NK-92 treated with Interleukin-12 subunit alpha and Interleukin-12 subunit beta, amount 100 ng/mL, for 24 hours (cell line): ENCODE measurements at places on chromosomes 1 and 21.
A peak's percentile ranks its signal among the peaks of the same experiment; 100 is the strongest.

DNA sequence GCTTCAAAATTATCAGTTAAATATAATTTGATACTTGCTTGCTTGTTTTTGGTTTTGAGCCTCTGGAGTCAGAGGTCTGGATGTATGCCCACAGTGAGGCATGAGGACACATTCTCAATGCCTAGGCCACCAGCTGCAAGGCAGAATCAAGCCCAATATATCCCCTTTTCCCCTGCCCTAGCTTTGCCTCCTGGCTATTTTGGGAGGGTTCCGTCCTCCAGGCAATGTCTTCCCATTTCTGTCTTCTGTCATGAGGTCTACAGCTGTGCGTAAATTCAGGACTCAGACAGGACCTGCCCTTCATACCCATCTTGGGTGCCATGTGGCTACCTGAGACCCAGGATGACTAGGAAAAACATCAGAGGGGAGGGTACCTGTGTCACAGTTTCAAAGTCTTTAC lies 19.2 kb downstream of the NRDC start:
- no peak for DNase-seq

DNA sequence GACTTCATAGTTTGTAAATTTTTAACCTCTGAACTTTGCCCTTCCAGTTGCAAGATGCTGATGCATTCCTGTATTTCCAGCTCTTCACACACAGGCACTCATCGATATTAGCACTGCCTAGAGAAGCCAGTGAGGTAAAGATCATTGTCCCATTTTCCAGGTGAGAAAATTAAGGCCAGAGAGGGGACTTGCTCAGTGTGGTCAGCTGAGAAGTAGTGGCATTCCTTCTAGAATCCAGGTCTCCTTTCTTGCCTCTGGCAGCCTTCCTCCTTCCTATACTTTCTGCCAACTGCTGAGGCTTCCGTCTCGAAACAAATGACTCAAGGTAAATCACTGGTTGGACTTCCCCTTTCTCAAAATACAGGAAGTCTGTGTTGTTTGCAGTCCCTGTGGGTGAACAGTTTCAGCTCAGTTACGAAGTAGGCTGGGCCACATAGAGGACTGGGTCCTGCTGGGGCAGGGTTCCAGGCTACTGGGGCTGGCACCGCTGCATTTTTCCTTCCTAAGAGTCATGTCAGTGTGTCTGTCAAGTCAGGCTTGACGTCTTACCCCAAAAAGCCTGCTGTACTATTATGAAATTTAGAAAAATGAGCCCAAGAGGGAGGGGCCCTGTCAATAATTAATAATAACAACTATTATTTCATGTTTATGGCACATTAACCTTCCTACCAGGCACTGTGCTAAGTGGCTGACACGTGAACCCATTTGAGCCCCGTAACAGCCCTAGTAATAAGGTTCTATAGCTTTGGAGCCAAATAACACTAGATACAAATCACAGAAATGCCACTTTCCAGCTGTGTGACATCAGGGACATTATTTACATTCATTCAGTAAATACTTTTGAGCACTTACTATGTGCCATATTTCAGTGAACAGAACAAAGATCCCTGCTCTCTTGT lies 16.6 kb upstream of the RNF19B start:
- DNase-seq = peak; percentile 43

GRCh38 chr1:50329332-50329932 lies 93.8 kb downstream of the DMRTA2 start:
- DNase-seq = no peak

DNA sequence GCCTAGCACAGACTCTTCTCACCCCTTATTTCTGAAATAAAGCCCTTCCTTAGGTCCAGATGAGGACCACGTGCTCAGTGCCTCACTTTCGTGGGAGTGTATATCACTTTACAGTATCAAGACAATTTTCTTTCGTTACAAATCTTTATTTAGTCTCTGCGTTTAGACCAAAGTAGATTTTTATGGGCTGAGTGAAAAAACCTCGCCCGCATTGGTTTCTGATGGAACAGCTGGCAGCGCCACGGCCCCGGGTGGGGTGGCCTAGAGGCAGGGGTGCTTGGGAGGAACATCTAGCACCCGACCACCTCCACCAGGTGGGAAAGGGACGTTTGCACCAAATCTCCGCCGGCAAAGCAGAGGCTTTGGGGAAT lies 7.6 kb downstream of the SIM2 start:
- DNase-seq = no peak

DNA sequence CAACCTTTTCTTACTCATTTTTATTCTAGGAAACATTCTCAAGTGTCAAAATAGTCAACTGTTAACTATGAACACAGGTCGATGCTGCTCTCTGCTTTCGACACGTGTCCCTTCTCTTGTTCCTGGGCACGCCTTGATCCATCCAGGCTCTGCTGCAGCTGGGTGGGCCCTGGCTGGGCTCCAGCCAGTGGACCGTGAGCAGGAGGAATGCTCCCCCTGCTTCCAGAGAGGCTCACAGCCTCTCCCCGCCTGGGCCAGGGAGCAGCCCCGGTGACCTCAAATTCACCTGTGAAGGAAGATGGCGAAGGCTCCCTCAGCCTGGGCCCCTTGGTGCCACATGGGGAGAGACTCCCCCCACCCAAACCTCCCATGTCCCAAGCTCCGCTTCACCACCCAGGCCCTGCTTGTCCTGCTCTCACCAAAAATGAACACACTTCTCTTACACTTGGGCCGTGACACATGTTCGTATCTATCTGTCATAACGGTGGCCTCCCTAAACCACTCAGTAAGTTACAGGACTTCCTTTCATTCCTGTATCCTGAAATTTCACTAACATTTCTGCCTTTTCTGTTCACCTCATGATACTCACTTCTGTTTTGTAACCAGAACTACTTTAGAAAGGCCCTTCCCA lies 24.6 kb upstream of the ADARB1 start:
- DNase-seq = no peak

- no peak for DNase-seq
Measured at GRCh38 chr21:39852726-39853500, 14.3 kb upstream of the PCP4 start.

DNA sequence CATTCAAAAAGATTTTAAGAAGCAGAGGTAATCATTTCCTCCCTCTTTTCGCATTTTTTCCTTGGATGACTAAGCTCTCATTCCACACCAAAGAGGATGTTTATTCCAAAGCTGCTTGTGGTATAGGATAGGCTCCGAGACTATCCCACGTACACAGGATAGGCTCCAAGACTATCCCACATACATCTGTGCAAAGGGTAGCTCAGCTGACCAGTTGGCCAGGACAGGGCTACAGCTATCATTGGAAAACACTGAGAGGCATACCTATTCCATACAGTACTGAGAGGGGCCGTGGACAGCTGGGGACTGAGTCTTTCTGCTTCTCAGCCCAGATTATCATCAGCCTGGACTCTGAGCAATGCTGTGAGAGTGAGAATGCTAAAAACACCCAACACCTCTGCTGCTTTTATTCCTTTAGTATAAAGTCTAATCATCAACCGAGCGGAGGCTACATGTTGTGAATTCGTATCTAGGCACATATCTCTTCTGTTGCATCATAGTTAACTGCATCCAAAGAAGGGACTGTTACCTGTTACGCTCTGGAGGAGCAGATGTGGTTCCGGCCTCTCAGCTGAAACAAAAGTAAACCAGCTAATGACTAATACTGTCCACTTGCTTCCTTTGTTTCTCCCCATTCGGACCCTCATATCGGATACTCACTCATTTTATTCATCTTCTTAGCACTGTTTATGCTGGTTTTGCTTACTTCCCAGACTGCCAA lies 141.0 kb downstream of the TNFSF18 start:
- DNase-seq = no peak

GRCh38 chr1:6801966-6802365 lies 16.7 kb downstream of the CAMTA1 start:
- DNase-seq = no peak

DNA sequence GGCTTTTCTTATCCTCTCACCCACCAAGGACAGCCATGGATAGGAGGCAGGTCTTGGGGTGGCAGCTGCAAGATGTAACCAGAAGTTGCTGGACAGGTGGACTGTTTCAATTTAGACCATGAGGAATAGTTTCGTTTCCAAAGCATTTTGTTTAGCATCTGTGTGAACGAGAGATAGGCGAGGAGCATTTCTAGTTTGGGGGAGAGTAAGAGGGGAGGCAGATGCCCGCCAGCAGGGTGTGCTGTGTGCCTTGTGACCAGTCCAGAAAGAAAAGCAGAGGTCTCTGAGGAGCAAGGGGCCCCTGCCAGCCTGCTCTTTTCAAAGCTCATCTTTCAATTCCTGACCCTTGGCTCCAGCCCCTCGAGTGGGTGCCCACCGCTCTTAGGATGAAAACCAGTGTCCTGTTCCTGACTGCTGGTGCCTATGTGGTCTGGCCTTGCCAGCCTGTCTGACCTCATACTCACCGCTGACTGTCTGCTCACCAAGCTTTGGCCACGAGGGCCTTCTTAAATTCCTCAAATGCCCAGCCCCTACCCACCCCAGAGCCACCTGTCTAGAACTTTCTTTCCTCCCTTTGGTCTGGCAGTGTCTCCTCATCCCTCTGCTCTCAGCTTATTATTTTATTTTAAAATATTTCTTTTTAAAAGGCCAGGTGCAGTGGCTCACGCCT lies 8.5 kb downstream of the SERINC2 start:
- no peak for DNase-seq

- peak; percentile 61 for DNase-seq
Measured at GRCh38 chr1:109906160-109906838, 4.3 kb upstream of the CSF1 start.

DNA sequence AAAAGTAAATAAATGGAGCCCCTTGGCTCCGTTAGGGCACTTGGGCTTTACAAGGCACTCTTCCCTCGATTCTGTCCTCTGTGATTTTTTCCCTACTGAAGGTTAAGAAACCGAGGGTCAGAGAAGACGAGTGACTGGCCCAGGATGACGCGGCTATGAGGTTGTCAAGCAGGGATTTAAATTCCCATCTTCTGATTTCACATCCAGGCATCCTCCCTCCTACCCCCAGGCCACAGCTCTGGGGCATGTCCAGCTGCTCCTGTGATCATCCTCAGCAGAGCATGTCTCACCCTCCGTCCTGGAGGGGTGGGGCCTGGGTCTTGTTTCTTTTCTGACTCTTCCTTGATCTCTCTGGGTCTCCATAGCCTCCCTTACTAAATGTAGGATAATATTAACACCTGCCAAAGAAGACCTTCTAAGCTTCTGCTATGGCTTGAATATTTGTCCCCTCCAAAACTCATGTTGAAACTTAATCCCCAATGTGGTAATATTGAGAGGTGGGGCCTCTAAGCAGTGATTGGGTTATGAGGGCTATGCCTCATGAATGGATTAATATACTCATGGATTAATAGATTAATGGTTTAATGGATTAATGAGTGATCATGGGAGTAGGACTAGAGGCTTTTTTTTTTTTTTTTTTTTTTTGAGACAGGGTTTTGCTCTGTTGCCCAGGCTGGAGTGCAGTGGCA lies 4.6 kb downstream of the CRYBG2 start:
- DNase-seq = no peak

DNA sequence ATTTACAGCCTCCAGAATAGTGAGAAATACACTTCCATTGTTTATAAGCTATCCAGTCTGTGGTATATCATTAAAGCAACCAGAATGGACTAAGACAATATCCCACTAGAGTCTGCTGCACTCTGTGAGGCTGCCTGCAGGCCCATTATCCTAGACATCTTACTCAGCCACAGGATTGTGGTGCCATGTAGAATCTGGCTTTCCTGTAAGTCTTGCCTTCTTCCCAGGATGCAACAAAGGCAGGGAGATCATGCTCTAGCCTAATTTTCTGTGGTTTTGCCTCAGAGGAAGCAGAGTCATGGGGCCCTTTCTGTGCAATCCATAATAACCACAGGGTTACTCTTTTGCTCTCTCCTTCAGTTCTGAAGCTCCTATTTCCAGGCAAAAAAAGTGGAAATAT lies 299.1 kb upstream of the DEPDC1 start:
- no peak for DNase-seq

DNA sequence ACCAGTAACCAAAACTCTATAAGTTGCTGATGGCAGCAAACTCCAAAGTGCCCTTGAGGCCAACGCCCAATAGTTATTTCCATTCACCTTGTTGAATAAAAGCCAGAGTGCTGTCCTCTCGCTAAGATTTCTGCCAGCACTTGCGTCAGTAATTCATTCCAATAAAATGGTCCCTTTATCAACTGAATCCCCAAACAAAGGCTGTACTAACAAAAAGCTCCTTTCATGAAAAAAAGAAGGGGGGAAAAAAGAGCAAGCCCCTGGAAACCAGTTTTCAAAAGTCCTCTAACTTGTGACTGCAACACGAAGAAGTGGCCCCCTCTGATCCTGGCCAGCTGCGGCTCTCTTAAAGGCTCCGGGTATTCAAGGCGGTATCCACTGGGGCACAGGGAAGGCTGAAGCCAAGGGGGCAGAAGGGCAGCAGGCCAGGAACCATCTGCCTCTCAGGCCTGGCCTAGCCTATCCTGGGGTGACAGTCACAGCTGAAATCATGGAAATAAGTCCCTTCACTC lies 55.8 kb upstream of the ZNF326 start:
- DNase-seq = no peak

- DNase-seq = peak; percentile 50
Measured at GRCh38 chr1:182595641-182596240, 6.7 kb upstream of the RNASEL start.

DNA sequence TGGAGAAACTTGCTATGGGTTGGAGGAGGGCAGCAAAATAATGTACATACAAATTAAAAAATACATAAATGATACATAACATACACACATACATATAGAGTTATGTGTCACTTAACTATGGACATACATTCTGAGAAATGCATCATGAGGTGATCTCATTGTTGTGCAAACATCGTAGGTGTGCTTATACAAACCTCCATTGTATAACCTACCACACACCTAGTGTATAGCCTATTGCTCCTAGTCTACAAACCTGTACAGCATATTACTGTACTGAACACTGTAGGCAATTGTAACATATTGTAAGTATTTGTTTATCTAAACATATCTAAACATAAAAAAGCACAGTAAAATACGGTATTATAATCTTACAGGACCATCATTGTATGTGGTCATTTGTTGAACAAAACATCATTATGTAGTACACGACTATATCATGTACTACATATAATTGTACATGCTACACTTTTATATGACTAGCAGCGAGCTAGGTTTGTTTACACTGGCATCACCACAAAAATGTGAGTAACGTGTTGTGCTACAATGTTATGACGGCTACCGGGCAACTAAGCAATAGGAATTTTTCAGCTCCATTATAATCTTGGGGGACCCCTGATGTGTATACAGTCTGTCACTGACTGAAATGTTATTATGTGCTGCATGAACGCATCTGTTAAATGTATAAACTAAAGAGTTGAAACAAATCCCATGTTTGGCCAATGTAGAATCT lies 35.5 kb downstream of the ITGB3BP start:
- DNase-seq = no peak

- DNase-seq = no peak
Measured at GRCh38 chr1:204495777-204496176, 1.2 kb upstream of the PIK3C2B start.

DNA sequence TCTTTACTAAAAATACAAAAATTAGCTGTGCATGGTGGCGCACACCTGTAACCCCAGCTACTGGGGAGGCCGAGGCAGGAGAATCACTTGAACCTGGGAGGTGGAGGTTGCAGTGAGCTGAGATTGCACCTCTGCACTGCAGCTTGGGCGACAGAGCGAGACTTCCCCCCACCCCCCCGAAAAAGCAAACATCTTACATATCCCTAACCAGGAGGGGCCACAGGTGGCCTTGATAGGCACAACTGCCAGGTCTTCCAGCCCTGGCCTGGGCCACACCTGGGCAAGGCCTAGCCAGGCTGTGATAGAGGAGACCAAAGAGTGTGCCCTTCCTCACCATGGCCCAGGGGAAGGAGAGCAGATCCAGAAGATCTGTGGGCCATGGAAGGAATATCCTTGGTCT lies 28.6 kb upstream of the POU3F1 start:
- DNase-seq = no peak
